CMK (cell line): ENCODE measurements at places on chromosomes 1 and 21.

- no peak for DNase-seq
Observed at GRCh38 chr21:34567604-34568155, 47.2 kb downstream of the RCAN1 start.

- no peak for DNase-seq
Observed at GRCh38 chr1:109722908-109723691, 11.0 kb downstream of the GSTM5 start.

DNA sequence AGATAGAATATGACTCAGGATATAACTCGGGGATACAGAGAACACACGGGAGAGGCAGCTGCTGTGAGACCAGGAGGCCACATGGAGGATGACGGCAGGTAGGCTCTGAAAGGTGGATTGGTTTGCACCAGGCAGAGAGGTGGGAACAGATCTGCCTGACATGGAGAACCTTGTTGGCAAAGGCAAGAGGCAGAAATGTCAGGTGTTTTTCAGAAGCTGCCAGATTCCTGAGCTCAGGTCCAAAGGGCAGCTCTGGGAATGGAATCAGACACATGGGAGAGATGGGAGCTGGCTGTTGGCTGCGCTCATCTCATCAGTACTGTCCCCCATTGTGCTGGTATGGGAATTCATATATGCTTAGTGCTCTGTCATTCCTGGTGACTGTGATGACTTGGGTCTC lies 19.2 kb downstream of the SYT6 start:
- no peak for DNase-seq

GRCh38 chr1:34019741-34020552 lies 145.1 kb downstream of the CSMD2 start:
- no peak for DNase-seq

DNA sequence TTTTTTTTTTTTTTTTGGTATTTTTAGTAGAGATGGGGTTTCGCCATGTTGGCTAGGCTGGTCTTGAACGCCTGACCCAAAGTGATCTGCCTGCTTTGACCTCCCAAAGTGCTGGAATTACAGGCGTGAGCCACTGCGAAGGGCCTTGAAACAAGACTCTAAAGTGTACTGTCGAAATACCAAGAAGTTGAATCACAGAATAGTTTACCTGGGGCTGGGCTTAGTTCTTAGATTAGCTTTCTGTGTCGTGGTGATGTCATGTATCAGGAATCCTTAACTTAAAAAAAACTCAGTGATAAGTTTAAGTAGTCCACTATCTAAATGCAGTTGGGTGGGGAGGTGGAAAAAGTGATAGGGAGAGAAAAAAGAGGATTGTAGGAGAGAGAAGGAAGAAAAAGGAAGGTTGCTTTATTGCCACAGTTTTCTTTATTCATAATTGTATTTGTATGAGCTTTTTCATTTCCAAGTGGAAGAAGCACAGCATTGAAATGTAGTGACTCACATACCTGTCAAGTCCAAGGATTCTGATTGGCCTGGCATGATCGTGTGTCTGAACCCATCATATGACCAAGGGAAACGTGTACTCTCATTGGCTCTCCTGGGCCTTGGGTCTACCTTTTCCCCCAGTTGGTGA lies 13.4 kb downstream of the ITSN1 start:
- no peak for DNase-seq

GRCh38 chr1:179153217-179153616 lies 71.3 kb downstream of the TOR3A start:
- no peak for DNase-seq

GRCh38 chr1:61865646-61866220 lies 123.5 kb downstream of the PATJ start:
- DNase-seq: no peak

DNA sequence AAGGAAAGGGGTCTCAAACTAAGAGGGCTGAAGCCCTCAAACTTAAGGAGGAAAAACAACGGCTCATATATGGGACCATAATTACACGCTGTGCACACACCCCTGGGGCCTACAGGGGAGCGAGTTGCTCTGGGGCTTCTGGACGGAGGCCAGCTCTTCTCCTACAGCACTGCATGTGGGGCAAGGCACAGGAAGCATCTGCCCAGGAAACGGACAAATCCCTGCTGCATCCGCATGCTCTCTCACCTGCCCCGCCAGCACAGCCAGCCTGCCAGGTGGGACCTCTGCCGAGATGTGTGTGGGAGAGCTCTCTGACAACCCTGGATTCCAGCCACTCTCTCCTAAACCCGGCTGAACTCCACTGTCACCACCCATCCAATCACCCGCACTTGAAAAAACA lies 54.1 kb downstream of the MRPL37 start:
- no peak for DNase-seq

- DNase-seq: no peak
Observed at GRCh38 chr1:196409586-196409985, 198.7 kb downstream of the KCNT2 start.

GRCh38 chr21:37072274-37072987 lies 440 bp downstream of the PIGP start:
- DNase-seq: no peak

- no peak for DNase-seq
Observed at GRCh38 chr1:60184521-60184920, 111.0 kb upstream of the C1orf87 start.

GRCh38 chr21:33070998-33071769 lies 1.2 kb downstream of the OLIG1 start:
- no peak for DNase-seq

DNA sequence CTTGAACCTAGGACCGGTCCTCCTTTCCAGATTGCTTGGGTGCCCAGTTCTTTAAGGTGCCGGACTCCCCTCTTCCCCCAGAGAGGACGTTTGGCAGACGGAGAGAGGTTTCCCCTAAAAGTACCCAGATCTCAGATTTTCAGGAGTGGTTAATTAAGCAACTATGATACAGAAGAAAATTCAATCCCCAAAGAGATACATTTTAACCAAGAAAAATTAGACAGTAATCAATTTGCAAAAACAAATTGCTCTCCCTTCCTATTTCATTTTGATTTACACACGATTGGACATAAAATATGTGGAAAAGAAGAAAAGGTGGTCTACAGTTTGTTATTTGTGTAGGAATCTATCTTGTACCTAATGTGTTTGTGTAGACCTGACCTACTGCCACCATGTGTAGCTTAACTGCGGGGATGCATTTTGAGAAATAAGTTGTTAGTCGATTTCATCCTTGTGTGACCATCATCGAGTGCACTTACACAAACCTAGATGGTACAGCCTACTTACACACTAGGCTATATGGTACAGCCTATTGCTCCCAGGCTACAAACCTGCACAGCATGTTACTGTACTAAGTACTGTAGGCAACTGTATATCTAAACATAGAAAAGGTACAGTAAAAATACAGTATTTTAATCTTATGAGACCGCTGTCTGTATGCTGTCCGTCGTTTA lies 755 bp downstream of the RPAP2 start:
- no peak for DNase-seq

GRCh38 chr1:200238311-200238710 lies 171.5 kb downstream of the ZNF281 start:
- DNase-seq: no peak
